Stimulated activated CD8-positive, alpha-beta memory T cell treated with anti-CD3 and anti-CD28 coated beads, Interleukin-4, amount 100 ng/mL, for 4 hours (primary cell): ENCODE measurements at places on chromosomes 7 and 10.

DNA sequence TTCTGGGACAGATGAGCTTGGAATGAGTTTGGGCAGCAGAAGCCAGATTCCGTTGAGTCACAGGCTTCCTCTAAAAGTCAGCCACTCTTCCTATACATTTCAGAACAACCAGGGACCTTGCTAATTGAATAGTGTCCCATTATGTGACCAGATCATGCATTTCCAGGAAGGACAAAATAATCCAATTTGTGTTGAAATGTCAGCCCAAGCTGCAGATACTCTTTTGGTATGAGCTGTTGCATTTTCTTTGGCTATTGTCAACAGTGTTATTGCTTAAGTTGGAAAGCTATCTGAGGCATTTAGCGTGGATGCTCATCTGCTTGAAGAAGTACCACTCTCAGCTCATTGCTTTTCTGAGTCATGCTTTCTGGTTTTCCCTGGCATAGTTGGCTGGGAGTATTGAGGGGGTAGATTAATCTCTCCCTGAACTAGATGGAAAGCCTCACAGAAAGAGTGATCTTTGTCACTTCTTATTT is 223.7 kb upstream of the HABP2 start:
- DNase-seq, result no peak

DNA sequence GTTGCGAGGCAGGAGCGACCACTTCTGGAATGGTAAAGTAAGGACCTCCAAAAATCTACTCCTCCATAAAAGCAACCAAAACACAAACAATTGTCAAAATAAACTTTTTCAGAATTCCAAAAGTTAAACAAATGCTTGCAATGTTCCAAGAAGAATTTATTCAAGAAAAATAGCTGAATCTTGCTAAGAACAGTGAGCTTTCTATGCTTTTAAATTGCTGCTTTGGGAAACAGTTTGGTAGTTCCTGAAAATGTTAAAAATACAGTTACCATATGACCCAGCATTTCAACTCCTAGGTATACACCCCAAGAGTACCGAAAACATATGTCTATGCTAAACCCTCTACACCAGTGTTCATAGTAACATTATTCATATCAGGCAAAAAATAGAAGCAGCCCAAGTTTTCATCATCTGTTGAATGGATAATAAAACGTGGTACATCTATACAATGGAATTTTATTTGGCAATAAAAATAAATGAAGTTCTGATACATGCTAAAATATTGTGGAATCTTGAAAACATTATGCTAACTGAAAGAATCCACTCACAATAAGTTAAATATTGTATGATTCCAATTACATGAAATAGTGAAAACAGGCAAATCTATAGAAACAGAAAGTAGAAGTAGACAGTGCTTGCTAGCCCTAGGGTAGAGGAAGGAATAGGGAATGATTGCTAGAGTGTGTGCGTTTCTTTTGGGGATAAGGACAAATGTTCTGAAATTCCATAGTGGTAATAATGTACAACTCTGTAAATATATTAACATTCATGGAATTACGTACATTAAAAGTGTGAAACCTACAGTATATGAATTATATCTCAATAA is 57.0 kb downstream of the LRRN3 start:
- no peak for DNase-seq

DNA sequence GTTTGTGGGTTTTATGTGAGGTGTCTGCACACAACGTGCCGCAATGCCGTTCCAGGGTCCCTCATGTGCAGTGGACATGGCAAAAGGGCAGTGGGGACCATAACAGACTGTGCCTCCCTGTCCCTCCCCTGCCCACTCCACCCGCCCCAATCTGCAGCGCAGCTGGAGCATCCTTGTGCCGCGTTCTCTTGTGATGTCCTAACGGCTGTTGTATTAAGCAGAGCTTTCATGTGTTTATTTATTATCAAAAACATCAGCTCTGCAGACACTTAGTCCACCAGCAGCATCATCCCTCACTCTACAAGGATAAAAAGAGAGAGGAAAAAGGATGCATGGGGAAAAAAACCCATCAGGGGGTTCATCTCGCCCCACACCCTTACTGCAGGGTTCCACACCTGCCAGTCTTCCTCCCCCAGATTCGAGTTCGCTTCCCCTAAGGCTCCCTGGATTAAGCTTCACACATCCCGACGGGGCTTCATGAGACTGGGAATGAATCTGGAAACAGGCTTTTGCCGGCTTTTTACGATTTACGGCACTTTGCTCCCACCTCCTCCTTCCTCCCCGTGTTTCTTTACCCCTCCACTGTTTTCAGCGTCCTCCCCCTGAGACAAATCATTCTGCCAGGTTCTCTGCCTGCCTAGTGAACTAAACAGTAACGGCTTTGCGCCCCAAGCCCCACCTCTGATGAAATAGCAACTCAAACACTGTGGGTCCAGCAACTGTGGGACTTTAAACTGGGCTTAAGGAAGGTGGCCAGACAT is 301.4 kb downstream of the CAMK1D start:
- no peak for DNase-seq

DNA sequence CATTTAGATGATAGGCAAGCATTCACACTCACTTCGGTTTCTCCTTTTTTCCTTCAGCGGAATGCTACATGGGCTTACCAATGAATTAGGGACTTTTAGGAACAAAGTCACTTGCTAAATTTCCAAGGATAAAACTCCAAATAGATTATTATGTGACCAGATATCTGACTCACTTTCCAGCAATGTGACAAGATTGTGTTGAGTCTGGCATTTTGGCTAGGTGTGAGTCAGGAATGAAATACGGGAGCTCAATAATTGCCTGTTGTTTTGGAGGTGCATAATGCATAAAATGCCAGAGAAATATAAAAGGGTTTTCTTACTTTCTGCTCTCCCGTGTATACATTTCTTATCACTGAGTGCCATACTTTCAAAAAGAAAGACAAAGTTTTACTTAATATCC is 721.1 kb downstream of the KCNMA1 start:
- no peak for DNase-seq
